ENCODE measurements at places on chromosomes 7 and 10.

- DNase-seq, result no peak
These were observed 19.8 kb downstream of the PANK1 start for GRCh38 chr10:89625041-89625765.

GRCh38 chr10:132872658-132873057 lies 69.7 kb downstream of the CFAP46 start:
- DNase-seq, result no peak

- DNase-seq, result no peak
These were observed 284.0 kb upstream of the RNF32 start for GRCh38 chr7:156356551-156356950.

GRCh38 chr7:24763303-24763901 lies 6.1 kb upstream of the GSDME start:
- no peak for DNase-seq

DNA sequence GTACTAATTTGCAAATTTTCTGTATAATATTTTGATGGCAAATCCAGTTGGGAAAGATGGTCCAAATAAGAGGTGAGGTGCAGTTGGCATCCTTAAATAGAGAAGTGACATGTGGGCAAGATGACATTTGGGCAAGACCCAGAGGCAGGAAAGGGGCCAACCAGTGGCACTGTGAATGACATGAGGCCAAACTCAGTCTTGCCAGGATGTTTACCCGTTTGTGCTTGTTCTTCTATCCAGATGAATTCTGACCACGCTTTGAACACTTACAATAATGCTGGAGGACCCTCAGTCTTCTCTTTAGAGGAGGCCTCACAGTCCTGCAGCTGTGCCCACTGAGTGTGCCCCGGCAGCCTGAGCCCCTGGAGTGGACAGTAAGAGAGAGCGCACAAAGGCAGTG lies 45.1 kb downstream of the KCNMA1 start:
- DNase-seq, result no peak

GRCh38 chr7:75534727-75535307 lies 42.7 kb downstream of the SPDYE5 start:
- DNase-seq, result no peak

GRCh38 chr10:14588084-14588937 lies 186.4 kb downstream of the FAM107B start:
- DNase-seq, result no peak

- no peak for DNase-seq
These were observed 3.3 kb upstream of the GLCCI1 start for GRCh38 chr7:7965301-7965700.

DNA sequence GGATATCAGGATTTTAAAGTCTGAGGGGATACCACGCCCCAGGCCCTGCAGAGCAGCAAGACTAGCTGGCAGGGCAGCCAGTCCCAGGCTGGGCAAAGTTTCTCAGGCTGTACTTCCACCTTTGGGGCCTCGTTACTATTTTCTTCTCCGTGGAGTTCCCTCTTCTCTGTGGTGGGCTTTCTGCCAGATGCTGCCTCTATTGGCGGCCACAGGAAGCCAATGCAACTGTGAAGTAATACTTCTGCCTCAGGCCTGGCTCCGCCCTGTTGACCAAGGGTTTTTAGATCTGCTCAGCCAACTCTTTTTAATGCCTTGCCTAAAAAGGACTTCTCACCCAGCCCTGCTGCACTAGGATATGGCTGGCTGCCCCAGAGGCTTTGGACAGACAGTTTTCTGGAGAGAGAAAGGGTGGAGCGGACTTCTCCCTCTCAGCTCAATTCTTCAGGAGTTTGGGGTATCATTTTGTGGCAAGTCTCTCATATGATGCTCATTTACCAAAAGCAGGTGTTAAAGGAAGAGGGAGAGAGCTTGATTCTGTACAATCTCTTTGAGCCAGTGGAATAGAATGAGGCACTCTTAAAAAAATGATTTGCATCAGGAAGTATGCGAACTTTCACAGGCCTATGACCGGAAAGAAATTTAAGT lies 67.4 kb downstream of the HHEX start:
- no peak for DNase-seq

DNA sequence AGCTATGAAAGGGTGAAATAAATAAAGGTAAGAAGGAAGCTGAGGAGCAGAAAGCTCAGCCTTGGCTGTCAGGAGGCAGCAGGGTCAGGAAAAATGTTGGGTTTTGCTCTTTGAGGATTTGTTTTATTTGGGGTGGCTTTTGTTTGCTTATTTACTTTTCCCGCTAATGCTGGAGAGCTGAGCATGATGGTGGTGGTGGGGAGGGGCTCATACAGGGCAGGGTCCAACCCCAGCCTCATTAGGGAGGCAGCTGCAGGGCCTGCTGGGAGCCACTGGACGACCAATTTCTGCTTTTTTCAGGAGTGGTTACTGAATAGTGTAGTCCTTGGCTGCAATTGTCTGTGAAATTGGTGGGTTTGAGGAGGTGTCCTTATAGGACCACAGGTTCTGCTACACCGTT lies 36.3 kb downstream of the CCM2 start:
- no peak for DNase-seq

- no peak for DNase-seq
These were observed 143.8 kb downstream of the TES start for GRCh38 chr7:116354171-116354545.

DNA sequence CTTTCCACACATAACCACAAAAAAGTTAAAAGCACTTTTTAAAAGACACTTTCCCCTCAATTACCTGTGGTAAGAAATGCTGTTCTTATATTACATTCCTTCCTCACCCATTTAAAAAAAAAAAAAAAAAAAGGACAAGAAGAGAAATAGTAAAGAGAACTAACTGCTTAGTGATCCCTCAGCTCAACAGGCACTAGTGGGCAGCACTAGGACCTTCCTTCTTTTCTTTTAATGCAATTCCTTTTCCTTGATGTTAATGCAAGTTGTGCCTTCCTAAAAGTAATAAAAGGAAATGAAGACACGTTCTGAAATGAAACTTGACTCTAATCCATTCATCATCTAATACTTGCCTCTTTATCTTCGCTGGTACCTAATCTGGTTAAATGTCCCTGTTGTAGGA lies 189.7 kb downstream of the TCF7L2 start:
- no peak for DNase-seq

- DNase-seq, result no peak
These were observed 79.6 kb downstream of the SVIL start for GRCh38 chr10:29555091-29555745.

- DNase-seq, result no peak
These were observed 249.1 kb downstream of the KCND2 start for GRCh38 chr7:120521761-120522737.

GRCh38 chr10:96648297-96648696 lies 61.5 kb upstream of the TM9SF3 start:
- DNase-seq, result no peak

DNA sequence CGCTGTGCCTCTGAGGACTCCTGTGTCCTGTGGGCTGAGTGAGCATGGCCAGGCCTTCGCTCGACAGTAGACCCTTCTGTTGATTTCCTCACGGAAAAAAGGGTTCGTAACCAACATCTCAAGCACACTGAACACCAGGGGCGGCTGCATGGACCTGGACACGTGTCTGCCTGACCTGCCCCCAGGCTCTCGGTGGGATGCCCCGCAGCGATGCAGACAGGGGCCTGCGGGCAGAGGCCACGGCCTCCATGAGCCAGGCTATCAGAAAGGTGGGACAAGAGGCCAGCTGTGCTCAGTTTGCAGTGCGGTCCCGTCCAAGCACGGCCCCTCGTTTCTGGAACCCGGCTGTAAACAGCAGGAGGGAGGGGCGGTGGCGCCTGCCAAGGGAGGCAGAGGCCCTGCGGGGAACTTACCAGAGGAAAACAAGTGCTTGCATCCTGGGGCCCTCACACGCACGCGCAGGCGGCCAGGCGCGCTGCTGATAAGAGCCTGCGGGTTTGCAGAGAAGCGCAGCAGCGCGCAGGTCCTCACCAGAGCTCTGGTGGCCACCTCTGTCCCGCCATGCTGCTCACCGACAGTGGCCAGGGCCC lies 10.6 kb downstream of the GPR146 start:
- DNase-seq, result no peak

GRCh38 chr7:25952261-25953057 lies 199.5 kb upstream of the NFE2L3 start:
- no peak for DNase-seq

- no peak for DNase-seq
These were observed 412 bp downstream of the PIP4K2A start for GRCh38 chr10:22713853-22714478.

- DNase-seq, result no peak
These were observed 8.5 kb downstream of the SP8 start for GRCh38 chr7:20778063-20778721.

DNA sequence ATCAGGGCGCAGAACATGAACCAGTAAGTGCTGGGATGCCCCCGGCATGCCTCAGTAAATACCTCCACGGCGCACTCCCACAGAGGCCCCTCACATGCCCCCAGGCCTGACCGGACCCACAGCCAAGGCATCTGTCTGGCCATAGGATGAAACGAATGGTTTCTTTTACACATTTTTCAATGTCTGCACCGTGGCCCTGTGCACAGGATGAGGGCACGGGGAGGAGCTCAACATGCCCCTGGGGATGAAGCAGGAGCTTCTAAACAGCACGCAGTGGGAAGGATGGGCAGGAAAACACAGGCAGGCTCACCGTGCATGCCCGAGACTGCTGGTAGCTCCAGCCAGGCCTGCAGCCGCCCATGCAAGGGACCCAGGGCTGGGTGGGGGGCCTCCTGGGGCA lies 283.3 kb downstream of the TNS3 start:
- DNase-seq, result no peak

- no peak for DNase-seq
These were observed 120.2 kb upstream of the TMEM229A start for GRCh38 chr7:124152859-124153692.

GRCh38 chr10:15254808-15255648 lies 86.5 kb upstream of the NMT2 start:
- no peak for DNase-seq

DNA sequence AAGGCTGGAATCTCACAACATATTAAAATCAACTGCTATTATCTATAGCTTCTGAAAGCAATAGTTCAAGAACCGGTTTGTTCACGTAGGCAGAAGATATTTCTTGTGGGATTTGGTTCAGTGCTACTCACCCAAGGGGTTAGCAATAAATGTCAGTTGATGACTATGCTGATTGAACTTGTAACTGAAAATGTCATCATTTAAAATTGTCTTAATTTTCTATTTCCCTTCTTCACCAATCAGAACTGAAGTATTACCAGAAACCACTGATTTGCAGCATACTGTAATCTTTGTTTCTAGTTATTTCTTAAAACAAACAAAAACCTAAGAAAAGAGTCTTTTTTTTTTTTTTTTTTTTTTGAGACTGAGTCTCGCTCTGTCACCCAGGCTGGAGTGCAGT lies 46.1 kb downstream of the CPEB3 start:
- DNase-seq, result no peak

DNA sequence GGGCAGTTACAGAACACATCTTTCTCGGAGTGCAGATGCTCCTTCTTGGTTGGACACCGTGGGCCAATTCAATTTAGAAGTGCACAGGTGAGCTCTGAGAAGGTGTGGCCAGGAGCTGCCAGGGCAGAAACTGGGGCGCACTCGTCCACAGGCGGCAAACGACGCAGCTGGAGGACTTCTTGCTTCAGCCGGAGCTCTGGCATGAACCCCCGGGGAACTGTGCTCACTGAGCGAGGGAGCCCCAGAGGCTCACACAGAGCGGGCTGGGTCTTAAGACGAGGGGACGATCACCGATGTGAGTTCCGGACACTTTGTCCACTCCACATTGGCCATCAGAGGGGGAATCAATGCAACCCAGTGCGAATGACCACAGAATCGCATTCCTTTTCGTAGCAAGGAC lies 140.4 kb downstream of the ZMYND11 start:
- DNase-seq, result no peak

- no peak for DNase-seq
These were observed 11.8 kb downstream of the TTYH3 start for GRCh38 chr7:2643386-2644219.
